ENCODE measurements at places on chromosomes 12 and 14.

- DNase-seq: no peak
These were observed 13.5 kb downstream of the CEP170B start for GRCh38 chr14:104878582-104878981.

DNA sequence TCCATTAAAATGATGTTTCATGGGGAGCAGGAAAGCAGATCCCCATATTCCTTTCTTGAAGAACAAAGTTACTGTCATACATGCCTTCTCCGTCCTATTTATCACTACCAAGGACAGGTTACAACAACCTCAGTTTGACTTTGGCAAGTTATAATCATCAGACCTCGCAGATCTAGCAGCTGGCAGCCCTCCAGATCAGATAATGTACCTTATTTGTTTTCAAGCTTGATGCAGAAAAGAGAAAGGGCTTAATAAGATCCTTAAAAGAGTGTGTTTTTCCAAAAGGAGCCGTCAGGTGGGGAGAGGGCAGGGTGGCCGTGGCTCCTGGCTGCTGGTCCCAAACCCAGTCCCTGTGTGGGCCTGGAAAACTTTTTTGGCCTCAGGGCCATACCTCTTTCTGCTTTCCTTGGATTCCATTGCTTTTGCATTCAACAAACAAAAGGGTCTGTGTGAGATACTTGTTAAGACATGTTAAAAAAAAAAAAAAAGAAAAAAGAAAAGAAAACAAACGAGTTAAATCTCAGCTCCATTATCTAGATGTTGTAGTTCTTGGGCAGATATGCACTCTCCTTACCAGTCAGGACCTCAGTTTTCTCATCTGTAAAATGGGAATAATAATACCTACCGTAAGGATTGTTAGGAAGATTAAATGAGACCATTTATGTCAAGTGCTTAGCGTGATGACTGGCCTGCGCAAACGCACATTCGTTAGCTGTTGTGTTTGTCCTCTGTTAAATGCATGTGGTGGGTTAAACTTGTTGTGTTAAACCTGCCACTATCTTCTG lies 64.6 kb downstream of the B4GALNT3 start:
- no peak for DNase-seq

DNA sequence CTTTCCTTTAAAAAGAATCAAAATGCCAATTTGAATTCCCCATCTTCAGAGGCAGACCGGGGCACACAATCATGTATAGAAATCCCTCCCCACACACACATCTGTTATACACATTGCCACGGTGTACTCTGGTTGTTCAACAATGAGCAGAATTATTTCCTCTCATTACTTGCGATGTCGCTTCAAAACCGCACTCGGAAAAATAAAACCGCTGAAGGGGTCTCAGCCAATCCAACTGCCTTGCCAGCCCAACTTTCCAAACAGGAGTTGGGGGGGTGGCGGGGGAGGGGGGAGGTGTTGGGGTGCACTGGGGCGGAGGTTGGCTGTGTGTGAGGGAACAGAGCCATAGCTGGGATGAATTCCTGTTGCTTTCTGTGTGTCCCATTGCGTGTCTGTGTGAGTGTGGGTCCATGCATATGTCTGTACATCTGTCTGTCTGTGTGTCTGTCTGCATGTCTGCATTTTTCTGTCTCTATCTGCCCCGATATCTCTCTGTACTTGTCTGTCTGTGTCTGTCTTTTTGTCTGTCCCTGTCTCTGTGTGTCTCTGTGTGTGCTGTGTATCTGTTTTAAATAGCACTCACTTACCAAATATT lies 163.6 kb upstream of the TBX3 start:
- DNase-seq: no peak

DNA sequence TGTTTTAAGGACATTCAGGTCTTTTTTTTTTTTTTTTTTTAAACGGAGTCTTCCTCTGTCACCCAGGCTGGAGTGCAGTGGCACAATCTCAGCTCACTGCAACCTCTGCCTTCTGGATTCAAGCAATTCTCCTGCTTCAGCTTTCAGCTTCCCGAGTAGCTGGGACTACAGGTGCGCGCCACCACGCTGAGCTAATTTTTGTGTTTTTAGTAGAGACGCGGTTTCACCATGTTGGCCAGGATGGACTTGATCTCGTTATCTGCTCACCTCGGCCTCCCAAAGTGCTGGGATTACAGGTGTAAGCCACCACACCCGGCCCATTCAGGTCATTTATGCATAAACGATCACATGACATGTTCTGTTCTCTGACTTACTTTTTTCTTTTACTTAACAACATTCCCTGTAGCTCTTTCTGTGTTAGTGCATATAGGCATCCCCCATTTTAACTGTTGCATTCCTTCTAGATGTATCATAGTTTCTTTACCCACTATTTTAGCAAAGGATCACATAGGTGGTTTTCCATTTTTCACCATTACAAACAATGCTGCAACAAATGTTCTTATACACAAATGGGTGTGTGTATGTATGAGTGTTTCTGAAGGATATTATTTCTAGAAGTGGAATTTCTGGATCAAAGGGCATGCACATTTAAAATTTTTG lies 74.2 kb downstream of the ARF6 start:
- no peak for DNase-seq

- DNase-seq: no peak
These were observed 1.3 kb upstream of the FOXG1 start for GRCh38 chr14:28765169-28765830.

GRCh38 chr14:62015945-62016344 lies 253.7 kb downstream of the SNAPC1 start:
- DNase-seq: no peak

GRCh38 chr12:70543444-70543843 lies 93.8 kb downstream of the PTPRB start:
- DNase-seq: no peak

- DNase-seq: no peak
These were observed 43.6 kb downstream of the ETV6 start for GRCh38 chr12:11693067-11693466.

DNA sequence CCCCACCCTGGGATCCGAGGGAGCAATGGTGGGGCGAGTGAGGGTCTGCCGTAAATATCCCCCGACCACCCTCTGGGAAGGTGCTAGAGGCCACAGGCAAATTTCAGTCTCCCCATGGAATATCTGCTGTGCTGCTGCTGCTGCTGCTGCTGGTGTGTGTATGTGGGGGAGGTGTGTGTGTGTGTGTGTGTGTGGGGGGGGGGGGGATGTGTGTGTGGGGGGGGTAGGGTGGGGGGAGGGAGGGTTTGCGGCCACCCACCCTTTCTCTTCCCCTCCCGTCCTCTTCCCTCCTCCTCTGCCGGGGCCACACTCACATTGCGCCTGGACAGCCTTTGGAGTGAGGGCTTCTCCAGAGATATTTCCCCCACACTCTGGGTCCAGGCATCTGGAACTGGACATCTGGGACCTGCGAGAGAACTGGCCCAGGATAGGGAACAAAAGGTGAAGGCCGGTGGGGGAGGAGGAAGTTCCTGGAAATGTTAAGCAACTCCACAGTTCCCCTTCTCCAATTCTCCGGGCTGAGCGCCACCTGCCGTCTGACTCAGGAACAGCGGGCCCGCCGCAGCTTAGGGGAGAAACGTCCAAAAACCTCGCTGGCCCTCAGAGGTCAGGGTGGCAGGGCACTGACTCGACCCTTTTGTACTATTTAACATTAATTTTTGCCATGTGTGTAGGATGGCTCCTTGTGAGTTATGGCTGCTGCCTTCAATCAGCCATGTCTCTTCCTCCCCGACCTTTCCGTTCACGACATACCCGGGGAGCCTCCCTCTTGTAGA lies at the start of gene C1RL:
Gene C1RL (minus strand): TSS at position 419 of the 776 bp plus-strand sequence. CDS start 34 bp downstream, at position 385.
- peak; percentile 78 for DNase-seq

GRCh38 chr14:74961238-74961911 lies 6.0 kb upstream of the PGF start:
- DNase-seq: no peak

DNA sequence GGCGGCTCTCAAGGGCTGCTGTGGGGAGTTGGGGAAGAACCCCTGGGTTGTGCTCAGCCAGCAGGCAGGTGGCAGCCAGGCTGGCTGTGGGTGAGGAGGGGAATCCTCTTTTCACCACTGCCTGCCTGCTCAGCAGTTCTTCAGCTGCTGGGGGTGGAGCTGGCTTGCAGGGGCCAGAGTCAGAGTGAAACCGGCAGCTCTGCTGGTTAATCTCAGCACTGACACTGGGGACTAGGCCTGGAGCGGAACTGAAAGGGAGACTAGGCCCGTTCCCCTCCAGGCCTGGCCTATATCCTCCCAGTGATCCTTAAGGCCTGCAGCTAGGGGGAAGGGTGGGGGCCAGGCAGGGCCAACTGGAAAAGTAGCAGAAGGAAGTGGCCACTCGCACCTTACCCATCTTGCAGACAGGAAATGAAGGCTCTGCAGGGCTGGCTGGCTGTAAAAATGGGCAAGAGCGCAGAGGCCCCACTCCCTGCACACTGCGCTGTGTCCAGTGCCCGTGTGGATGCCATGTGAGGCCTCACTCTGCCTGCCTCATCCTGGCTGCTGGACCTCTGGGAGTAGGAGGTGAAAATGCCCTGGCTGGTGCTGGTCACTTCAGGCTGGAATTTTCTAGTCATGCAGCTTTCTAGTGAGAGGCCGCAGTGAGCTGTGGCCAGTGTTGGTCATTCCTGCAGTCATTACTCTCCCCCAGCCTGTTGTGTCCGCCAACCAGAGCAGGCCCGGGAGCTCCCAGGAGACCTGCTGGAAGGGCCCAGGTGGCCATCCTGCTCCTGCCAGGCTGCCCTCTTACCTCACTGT lies 39.4 kb downstream of the SH2B3 start:
- DNase-seq: peak; percentile 60

Measured in stimulated activated CD8-positive, alpha-beta memory T cell treated with anti-CD3 and anti-CD28 coated beads, Interleukin-4, amount 100 ng/mL, for 1 hour (primary cell).